ENCODE measurements at places on chromosomes 3 and 15. TPM values are rescaled to one million over a fixed set of nuclear protein-coding genes. Genes with fewer than 3 reads are reported as not detected.

- no peak for DNase-seq
Measured at GRCh38 chr3:16313886-16314645, 49.1 kb downstream of the OXNAD1 start.

DNA sequence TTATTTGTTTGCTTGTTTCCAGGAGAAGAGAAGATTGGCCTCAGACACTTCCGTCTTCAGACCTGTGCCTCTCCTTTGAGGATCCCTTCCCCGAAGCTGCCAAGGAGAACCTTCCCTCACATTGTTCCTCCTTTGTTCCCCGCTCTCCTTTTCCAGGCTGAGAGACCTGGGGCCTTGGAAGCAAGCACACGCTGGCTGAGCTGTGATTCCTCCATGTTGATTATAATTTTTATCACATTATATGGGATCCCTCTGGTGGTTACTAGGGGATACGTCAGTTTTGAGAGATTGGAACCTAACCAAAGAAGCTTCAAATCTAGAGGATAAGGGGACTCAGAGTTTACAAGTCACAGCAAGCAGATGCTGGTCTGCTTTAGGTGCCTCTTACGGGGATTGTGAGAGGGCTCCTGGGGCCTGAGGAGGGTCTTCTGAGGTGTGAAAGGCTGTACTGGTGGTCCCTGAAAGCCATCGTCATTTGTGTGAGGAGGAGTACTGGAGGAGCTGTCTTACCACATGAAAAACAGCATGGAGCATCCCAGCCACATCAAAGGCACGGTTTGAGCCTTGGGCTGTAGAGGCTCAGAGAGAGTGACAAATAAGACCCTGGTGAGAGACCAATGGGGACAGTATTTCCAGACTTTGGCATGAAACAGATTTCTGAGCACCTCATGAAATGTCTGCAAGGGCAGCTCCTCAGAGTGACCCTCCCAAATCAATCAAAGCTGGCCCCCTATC, 760.1 kb upstream of the CFAP20DC start:
- no peak for DNase-seq

DNA sequence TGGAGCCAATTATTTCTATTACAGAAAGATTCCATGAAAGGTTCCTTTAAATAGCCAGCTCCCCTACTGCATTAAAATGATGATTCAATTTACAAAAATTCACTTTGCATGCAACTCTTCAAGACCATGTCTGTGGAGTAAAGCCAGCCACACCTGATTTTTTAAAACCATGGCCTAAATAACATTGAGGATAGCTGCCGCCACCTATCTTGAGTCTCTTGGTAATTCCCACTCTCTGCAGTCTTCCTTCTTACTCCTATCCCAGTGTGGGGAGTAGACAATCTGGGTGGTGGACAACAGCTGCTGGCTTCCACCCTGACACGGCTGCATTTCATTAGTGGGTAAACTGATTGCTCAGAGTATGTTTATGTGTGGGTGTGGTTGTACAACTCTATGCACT, 10.7 kb downstream of the LRTM1 start:
- no peak for DNase-seq

GRCh38 chr3:85495602-85496001, 536.8 kb downstream of the CADM2 start:
- no peak for DNase-seq

DNA sequence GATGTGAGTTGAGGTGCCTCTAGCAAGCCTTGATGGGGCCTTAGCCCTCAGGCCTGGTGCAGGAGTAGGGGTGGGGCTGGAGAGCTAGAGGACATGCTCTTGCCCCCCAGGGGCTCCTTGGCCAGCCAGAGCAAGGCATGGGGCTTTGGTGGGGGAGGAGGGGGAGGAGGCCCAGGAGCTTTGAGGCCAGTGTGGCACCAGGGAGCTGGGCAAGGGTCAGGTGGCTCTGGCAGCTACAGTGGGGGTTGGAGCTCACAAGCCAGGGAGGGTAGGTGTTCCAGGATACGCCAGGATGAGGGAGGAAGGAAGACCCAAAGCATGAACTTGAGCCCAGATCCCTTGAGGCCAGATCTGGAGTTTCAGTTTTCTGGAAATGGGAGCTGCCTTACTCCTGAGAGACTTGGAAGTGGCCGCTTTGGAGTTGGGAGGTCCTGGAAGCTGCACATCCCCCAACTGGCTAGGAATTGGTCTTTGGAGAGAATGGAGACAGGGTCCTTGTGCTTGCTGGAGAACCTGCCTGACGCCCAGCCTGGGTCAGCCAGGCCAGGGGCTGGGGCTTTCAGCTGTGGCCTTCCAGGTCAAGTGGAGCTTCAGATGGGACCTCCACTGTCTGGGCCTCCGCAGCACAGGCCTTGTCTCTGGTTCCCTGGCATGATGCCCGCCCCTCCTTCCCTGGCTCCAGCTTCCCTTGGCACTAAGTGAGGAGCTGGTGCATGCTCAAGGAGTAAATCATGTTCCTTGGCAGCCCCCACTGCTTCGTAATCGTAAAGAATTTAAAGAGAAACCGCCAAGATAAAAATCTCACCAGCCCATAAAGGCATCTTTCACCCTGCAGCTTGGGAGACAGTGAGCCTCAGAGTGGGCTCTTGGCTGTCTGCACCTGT, 8.7 kb downstream of the SEMA3F start:
- no peak for DNase-seq

GRCh38 chr3:9809615-9810432, at the start of gene TTLL3:
TSS of gene TTLL3 (plus strand) at chr3:9810262. CDS start at chr3:9810662, 400 bp downstream.
- peak; percentile 57 for DNase-seq

DNA sequence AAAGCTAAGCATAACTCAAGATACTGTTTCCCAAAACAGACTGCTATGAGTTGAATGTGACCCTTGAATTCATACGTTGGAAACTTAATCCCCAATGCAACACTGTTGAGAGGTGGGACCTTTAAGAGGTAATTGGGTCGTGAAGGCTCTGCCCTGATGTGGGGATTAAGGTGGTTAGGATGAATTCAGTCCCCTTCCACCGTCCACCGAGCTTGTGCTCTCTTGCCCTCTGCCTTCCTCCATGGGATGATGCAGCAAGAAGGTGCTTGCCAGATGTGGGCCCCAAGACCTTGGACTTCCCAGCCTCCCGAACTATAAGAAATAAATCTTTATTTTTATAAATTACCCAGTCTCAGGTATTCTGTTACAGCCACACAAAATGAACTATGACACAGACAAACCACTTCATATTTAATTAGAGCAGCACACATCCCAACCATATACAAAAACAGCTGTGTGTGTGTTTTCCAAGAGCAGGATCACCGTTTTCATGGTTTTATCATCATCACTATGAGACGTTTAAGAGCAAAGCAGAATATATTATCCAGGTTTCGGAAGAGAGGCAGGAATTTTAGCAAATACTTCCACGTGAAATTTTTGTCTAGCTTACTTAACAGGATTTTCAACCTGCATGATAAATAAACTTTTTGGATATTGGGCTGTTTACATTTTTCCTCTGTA, 61.2 kb downstream of the CD200R1L start:
- no peak for DNase-seq

GRCh38 chr15:81261172-81261811, 62.6 kb downstream of the STARD5 start:
- no peak for DNase-seq

- peak; percentile 67 for DNase-seq
Measured at GRCh38 chr15:83106994-83107840, at the start of gene TM6SF1. TSS of gene TM6SF1 (plus strand) at chr15:83107645. CDS start at chr15:83107681, 36 bp downstream.

DNA sequence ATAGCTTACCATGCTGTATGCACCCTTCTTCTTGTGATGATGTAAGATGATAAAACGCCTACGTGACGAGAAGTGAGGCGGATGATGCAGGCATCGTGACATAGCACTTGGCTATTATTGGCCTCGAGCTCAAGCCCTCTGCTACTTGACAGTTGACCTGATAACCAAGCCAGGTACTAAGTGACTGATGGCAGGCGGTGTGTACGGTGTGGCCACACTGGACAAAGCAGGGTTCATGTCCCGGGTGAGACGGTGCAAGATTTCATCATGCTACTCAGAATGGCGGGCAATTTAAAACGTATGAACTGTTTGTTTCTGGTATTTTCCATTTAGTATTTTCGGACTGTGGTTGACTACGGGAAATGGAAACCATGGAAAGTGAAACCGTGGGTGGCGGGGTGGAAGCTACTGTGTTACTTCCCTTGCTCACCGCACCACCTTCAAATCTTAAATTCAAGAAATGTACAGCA, 57.7 kb downstream of the SLC12A8 start:
- peak; percentile 29 for DNase-seq

DNA sequence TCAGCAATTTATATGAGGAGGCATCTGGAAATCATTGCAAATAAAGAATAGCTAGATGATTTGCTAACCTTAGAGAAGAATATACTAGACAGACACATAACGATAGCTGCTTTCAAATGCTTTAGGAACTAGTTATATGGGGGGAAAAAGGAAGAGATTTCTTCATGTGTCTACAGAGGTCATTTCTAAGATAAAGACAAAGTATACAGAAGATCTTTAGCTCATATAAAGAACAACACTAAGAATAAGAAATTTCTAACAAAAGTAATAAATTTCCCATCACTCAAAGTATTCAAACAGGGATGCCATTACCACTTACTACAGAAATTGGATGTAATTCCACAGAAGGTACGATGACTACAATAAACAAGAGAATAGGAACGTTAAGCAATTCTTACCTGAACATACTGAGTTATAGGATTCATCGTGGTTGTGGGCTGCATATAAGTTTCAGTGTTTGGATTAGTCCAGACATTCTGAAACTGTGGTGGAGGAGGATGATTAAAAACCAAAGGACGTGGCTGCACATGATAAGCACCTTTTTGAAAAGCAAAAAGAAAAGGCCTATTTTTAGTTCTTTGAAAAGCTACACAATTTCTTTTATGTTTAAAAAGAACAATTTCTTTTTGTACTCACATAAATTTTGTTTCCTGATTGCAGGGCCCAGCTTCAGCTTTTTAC, 8.7 kb downstream of the DAZL start:
- DNase-seq: peak; percentile 58

DNA sequence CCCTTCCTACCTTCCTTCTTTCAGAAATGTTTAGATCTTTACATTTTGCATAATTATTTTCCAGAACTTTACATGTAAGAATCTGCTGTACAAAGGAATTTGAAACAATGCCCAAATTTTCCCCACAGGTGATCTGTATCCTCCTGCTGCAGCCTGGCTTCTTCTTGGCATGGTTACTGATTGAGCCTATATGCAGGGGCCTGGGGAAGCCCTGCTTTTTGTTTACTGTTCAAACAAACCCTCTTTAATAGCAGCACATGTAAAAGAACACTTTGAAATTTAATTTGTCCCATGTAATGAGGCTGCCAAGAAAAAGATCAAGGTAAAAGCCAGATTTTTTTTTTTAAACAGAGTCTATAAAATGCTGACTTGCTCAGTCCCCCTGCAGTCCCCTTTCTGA, 432.2 kb downstream of the TUSC7 start:
- DNase-seq: no peak

DNA sequence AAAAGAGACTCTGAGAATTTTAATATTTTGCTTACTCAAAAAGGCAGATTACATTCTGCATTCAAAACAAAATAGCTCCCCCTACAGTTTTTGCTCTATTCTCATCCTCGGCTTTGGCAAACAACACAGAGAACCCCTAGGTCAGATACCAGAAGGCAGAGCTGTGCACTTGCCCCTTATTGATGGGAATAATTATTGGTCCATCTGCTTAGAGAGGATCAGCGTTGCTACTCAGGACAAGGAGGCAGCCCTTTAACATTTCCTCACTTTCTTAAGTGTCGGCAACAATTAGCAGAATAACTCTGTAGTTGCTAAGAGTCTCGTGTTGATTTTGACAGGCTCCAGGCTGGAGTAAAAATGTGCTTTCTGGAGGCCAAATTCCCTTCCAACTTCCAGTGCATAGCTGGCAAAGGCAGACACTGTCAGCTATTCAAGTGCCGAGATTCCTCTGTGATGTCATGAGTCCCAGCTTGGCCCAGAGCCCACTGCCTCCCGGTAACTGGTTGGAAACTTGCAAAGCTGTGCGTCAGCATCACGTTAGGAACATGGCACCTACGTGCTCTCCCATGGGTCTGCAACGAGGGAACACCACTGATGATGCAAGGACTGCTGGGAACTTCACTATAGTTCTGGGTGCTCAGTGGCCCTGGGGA, 482.7 kb upstream of the ADAMTS9 start:
- DNase-seq: no peak

- no peak for DNase-seq
Measured at GRCh38 chr3:112948346-112948838, 26.5 kb downstream of the CD200R1 start.

DNA sequence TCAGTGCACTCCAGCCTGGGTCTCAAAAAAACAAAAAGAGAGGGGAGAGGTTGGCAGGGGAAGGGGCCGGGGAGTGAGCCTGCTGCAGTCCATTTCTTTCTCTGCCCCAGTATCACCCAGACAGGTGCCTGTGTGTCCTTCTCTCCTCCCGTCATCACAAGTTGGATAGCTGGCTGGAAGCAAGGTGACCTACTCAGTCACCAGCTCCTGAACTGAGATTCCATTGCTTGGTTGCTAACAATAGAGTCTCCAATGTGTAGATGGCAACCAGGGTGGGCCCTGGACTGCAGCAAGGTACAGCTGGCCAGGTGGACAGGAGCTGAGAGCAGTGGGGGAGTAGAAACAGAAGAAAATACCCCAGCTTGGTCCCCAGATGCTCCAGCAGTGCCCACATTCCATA, 4.6 kb downstream of the LRRC2 start:
- DNase-seq: no peak

DNA sequence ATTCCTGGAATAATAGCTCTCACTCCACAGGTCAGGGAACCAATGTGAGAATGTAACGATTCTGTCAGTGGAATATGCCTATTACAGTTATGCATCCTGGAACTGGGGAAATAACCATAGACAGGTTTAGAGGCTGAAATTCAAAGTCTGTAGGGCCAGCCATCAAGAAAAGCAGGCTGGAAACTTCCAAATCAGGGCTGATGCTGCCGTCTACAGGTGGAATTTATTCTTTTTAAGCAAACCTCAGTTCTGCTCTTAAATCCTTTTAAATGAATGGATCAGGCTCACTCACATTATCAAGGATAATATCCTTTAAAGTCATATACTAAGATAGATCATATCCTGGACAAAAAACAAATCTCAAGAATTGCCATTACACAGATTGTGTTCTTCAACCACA, 699.8 kb downstream of the NR2F2 start:
- no peak for DNase-seq

GRCh38 chr3:33575311-33575710, 135.1 kb upstream of the UBP1 start:
- DNase-seq: no peak

GRCh38 chr3:120710369-120710768, 28.3 kb upstream of the HGD start:
- no peak for DNase-seq

Gene C3orf85
- total RNA-seq: not detected

Gene SUSD5
- not detected for total RNA-seq

Gene KIF23
- 56.2 TPM for total RNA-seq

Gene SPSB4
- total RNA-seq: not detected

Gene WDR49
- total RNA-seq: 0.14 TPM

Gene NMB
- 4.0 TPM for total RNA-seq

Gene SYNM
- total RNA-seq: 3.3 TPM

Gene MORC1
- total RNA-seq: not detected

Gene MRAS
- 0.19 TPM for total RNA-seq

Gene CDHR4
- total RNA-seq: not detected

All from activated T-cell treated with anti-CD3 and anti-CD28 coated beads, Interleukin-2, amount 50 U/mL, for 72 hours (primary cell).